Kidney glomerular epithelial cell (primary cell): ENCODE measurements at places on chromosomes 13 and 19.

DNA sequence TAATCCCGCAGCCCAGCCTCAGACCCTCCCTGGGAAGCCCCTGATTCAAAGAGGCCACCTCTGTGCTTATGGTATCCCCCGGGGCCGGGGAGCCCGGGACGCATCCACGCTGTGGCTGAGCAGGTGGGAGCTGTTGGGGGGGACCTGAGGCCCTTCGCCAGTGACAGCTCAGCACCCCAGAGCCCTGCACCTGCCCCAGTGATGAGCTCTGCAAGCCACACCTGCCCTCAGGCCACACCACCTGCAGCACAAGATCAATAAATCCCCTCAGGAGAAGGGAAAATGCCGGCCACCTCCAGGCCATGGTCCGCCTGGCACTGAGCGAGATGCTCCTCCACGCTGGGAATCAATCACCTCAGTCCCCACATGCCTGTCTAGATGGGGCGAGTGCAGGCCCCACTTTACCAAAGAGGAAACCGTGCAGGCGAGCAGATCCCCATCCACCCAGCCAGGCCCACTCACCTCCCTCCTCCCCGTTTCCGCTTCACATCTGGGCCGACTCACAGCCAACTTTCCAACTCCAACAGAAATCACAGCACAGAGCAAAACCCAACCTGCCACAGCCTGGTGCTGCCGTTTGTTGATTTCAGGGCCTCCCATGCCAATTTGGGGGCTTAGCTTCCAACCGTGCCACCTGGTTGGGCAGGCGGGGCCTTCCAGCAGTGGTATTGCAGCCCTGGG is 12.8 kb downstream of the MOB3A start:
- DNase-seq = no peak

- no peak for DNase-seq
These were observed 16.1 kb upstream of the SIGLEC6 start for GRCh38 chr19:51547397-51548212.

- DNase-seq = no peak
These were observed 1166.0 kb downstream of the UQCRFS1 start for GRCh38 chr19:28046932-28047331.

DNA sequence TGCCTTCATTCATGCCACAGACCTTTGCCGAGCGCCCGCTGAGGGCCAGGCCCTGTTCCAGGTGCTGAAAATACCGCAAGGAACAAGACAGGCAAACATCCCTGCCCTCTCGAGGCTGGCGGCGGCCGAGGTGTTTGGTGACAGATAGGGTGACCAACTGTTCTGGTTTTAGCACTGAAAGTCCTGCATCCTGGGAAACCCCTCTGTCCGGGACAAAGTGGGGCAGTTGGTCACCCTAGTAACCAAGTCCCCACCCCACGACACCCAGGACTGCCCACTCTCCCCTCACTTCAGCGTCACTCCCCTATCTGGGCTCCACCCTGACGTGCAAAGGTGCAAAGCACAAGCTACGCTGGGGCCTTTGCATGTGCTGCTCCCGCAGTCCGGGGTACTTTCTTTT is 17.3 kb downstream of the ZBTB7A start:
- no peak for DNase-seq

GRCh38 chr19:7216373-7216902 is 77.8 kb downstream of the INSR start:
- DNase-seq = no peak

- DNase-seq = no peak
These were observed 13.8 kb downstream of the TJP3 start for GRCh38 chr19:3721887-3722442.

GRCh38 chr19:3462991-3463713 is 17.2 kb downstream of the SMIM24 start:
- DNase-seq = no peak

GRCh38 chr13:64020126-64020525 is 2604.5 kb upstream of the PCDH20 start:
- no peak for DNase-seq

GRCh38 chr19:58181902-58182576 is 822 bp upstream of the ZNF274 start:
- DNase-seq = no peak

- DNase-seq = no peak
These were observed 800.4 kb downstream of the DIAPH3 start for GRCh38 chr13:59363313-59363712.

GRCh38 chr13:44738463-44738862 is 162.3 kb upstream of the TSC22D1 start:
- DNase-seq = no peak

GRCh38 chr19:49570138-49570856 is 10.1 kb downstream of the NOSIP start:
- peak; percentile 63 for DNase-seq

- no peak for DNase-seq
These were observed 14.8 kb upstream of the CALM3 start for GRCh38 chr19:46586294-46586693.

DNA sequence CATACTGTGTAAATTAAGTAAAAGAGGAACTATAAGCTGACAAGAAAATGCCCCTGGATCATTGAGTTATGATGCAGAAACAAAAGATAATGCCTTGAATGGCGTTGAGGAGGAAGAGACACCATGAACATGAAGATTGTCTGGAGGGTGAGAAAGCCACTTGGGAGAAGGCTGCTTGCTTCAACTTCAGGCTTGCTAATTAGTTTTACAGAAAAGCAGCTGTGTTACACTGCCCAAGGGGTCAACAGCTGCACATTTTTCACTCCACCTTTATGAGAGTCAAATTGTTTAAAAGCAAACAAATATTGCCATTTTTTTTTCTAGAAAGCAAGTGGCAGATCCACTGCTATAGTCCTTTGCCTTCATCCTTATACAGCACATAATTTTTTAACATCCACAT is 35.5 kb upstream of the KLF12 start:
- DNase-seq = no peak

GRCh38 chr13:41383386-41383785 is 72.3 kb downstream of the NAA16 start:
- no peak for DNase-seq
